T follicular helper cell (primary cell): ENCODE measurements at places on chromosomes 2 and 18.

DNA sequence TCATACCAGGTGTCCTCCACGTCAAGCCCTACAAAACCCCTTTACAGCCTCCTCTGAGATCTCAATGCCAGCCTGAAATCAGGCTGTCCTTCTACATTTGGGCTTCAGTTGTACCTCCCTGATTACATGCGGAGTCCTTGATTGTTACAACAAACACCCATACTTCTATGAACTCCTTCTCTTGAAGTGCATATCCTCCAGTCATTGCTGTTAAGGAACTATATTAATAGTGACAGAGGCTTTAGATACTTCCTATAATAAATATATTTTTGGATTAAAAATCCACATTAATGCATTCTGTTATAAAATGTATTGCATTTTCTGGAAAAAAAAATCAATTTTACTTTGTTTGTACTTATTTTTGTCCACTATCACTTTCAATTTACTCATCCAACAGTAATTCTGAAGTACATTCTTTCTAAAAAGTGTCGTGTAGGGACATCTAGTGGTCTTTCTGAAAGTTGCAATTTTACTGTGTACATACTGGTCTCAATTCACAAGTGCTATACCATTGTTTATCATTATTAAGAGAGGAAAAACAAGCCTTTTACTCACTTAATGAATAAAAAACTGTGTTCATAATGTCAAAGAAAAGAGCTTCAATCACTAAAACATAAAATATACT, 316.4 kb downstream of the DSEL start:
- no peak for DNase-seq

DNA sequence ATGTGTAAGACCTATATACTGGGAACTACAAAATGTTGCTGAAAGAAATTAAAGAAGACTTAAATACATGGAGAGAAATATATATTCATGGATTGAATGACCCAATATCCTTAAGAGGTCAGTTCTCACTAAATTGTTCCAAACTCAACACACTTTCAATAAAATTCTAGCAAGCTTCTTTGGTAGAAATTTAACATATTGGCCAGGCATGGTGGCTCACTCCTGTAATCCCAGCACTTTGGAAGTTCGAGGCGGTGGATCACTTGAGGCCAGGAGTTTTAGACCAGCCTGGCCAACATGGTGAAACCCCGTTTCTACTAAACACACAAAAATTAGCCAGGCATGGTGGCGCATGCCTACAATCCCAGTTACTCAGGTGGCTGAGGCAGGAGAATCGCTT, 33.6 kb upstream of the MYCN start:
- no peak for DNase-seq

GRCh38 chr2:181680055-181680936, at the start of gene NEUROD1:
TSS of gene NEUROD1 (minus strand) at chr2:181680517. CDS start at chr2:181678860, 1,657 bp downstream.
- DNase-seq: no peak

DNA sequence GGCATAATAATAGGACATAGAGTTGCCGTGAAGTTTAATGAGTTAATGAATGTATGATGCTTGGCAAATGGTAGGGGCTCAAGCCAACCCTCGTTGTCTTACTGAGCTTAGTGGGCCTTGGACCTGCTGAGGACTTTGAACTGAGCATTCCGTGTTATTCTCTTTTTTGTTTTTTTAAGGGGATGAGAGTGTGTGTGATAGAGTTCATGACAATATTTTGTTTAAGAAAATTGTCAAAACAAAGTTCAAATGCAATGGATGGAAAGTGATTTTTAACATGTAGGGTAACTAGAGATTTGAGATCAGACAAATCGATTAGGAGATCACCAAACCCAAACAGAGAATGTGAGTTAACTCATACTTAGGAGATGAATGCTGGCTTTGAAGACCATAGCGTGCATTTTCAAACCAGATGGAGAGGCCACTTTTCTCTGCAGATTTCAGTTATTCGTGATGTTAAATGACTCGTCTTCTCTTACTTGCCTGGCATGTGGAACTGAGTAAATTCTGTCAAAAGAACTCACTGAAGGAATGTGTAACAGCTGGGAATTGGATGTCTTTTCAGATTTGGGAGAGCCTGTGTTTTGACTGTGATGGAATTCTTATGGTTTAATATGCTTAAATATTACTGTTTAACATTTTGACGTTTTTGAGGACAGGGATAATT, 88.7 kb downstream of the NEDD4L start:
- no peak for DNase-seq

DNA sequence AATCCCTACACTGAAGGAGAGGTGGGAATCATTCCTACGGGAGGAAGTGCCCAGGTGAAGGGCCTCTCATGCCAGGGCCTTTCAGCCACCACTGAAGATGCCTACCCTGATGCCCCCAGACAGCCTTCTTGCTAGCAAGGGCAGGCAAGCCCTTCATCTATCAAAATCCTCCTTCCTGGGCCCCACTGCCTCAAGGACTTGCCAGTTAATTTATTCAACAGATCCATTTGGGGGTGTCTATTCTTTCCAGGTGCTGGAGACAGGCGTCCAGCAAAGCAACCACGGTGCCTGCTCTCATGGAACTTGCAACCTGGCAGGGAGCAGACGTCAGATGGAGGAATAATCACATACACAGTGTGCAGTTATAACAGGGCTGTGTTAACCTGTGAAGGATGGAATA, 95.5 kb downstream of the GYPC start:
- no peak for DNase-seq

DNA sequence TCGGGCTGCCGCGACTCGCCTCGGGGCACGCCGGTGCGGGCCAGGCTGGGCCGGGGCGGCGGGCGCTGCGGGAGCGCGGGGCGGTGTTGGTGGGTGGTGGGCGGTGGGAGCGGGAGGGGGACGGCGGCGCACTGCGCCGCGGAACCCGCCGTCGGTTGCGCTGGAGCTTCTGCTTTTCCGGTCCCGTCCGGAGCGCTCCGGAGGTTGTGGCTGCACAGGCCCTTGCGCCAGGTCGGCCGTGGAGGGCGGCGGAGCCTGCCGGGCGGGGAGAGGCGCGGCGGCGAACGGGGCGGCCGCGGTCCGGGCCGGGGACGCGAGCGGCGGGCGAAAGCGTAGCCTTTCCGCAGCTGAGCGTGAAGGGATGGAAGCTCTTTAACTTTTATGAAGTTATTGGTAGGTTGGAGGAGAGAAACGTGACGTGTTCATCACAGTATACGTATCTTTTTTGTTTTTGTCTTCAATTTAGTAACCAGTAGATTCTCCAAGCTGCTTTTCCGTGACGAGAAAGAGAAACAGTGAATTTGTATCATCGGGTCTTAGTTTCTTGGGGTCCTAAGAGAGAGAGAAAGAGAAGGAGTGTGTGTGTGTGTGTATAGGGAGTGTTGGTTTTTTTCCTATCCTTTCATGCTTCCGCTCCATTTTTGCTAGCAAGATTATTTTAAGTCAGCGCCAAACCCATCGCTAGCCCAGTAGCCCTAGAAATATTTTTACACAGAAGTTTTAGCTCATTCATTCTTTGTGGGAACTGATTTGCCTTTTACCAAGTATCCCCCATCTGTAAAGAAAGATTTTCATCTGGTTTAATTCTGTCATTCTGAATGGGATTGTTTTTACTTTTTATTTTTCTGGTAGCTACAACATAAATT, 535 bp downstream of the ATG4B start:
- peak; percentile 12 for DNase-seq

GRCh38 chr2:38213619-38214167, 137.7 kb upstream of the CYP1B1 start:
- DNase-seq: no peak

DNA sequence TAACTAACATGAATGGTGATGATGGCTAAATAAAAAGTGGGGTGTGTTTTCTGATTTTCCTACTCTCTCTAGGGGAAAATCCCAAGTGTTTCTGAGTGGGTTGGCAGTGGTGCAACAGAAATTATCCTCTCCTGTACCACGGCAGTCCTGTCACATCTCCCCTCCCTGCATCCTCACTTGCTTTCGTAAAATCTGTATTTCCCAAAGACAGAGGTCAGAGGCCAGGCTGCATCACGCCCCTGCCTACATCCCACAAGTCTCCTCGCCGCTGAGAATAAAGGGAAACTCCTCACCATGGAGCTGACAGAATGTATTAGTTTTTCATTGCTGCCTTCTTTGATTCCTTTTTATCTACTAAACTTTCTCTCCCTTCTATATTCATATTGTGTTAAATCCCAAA, 13.1 kb downstream of the FBLN7 start:
- DNase-seq: no peak

GRCh38 chr2:41791523-41791922, 256.3 kb upstream of the PKDCC start:
- no peak for DNase-seq

GRCh38 chr2:86543335-86543734, 19.9 kb downstream of the CHMP3 start:
- no peak for DNase-seq

DNA sequence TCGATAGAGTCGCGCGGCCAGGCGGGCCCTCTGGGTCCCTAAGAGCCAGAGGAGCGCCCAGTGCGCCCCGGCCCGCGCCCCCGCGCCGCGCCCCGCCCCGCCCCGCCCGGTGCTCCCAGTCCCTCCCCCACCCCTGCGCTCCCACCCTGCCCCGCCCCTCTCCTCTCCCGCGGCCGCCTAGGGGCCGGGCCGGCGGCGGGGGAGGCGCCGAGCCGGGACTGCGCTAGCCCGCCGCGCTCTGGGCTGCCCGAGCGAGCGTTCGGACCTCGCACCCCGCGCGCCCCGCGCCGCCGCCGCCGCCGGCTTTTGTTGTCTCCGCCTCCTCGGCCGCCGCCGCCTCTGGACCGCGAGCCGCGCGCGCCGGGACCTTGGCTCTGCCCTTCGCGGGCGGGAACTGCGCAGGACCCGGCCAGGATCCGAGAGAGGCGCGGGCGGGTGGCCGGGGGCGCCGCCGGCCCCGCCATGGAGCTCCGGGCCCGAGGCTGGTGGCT, at the start of gene GPC1:
GPC1 (plus strand) TSS at position 207 of the 491 bp plus-strand sequence; CDS start at position 463, 256 bp downstream.
- DNase-seq: peak; percentile 41

GRCh38 chr2:190860985-190861680, 19.5 kb upstream of the GLS start:
- no peak for DNase-seq

DNA sequence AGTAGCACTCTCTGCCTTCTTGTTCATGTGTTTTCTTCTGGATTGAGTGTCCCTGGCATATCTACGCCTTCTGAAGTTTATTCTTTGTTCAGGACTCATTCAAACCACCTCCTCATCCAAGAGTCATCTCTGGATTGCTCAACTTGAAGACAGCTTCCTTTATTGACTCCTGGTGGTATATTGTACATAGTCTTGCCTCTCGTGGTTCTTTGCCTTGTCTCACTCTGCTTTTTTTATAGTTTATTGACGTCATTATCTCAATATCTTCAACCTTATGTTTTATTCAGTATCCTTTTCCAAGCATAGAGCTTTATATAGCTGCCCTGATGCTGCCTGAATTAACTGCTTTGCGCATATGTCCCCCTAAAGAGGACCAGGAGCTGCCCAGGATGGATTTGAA, 161.7 kb downstream of the INSIG2 start:
- DNase-seq: no peak

- DNase-seq: no peak
Observed at GRCh38 chr2:40097691-40098385, 318.8 kb upstream of the THUMPD2 start.

DNA sequence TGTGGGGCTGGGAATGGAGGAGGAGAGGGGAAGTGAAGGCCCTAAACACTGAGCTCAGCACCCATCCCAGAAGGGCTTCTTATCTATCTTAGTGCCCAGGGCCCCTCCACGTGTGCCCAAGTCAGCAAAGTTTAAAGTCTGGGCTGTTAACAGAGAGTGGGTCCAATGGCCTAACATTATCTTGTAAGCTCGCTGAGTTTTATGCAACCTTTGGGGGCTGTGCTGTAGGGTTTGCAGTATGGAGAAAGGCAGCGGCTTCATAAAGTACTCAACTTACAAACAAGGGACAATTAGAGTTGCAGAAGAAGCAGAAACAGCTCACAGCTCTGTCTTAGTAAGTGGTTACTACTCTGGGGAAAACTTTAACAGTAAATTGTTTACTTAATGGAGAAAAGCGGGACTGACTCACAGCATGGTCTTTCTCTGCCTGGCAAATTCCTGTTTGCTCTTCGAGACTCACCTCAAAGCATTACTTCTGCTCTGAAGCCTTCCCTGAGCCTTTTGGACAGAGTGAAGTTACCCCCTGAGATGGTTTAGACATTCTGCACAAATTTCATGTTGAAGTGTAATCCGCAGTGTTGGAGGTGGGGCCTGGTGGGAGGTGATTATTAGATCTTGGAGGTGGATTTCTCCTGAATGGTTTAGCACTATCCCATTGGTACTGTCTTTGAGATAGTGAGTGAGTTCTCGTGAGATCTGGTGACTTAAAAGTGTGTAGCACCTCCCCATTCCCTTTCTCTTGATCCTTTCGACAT, 9.0 kb downstream of the ENOSF1 start:
- DNase-seq: no peak

DNA sequence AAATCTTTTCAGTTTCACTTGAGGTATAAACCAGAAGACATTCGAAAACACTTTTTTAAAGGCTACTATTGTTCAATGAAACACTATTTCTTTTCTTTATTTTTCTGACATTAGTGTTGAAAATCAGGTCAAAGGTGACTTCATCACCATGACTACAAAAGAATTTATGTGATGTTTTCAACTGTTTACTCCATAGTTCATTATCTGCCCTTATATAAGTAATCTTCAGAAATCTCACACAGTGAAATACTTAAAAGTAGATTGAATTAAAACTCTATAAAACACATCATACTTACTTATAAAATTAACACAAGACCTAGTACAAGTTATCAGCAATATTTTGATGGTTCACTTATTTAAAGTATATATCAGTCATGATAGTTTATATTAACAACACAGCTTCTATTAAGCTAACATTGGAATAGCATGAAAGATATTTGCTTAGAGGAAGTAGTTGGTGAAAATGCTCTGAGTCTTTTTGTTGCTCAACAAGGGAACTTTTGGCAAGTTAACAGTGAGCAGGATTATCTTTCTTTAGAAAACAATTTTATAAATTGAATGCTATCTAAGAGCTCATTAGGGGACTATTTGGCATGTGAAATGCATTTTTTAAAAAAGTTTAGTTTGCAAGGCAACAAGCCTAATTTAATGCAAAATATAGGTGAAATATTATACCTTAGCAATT, 60.8 kb downstream of the MC4R start:
- no peak for DNase-seq

DNA sequence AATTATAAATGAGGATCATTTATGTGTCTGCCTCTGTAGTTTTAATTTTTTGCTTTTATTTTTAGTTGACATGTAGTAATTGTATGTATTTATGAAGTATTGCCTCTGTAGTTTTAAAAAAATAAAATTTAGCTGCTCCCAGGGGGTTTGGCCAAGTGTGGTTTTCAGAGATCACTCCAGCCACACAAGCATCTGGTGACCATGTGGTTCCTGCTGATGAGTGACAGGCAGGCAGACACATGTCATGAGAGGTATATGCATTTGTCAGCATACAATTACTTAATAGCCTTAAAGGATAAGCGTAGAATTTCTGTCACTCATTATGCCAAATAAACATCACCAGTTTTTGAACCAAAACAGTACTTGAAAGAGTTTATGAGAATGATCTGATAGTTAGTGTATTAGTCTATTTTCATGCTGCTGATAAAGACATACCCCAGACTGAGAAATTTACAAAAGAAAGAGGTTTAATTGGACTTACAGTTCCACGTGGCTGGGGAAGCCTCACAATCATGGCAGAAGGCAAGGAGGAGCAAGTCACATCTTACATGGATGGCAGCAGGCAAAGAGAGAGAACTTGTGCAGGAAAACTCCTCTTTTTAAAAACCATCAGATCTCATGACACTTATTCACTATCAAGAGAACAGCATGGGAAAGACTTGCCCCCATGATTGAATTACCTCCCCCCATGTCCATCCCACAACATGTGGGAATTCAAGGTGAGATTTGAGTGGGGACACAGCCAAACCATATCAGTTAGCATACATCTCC, 29.6 kb downstream of the MREG start:
- DNase-seq: no peak
